ENCODE measurements at places on chromosomes 3 and 15.

DNA sequence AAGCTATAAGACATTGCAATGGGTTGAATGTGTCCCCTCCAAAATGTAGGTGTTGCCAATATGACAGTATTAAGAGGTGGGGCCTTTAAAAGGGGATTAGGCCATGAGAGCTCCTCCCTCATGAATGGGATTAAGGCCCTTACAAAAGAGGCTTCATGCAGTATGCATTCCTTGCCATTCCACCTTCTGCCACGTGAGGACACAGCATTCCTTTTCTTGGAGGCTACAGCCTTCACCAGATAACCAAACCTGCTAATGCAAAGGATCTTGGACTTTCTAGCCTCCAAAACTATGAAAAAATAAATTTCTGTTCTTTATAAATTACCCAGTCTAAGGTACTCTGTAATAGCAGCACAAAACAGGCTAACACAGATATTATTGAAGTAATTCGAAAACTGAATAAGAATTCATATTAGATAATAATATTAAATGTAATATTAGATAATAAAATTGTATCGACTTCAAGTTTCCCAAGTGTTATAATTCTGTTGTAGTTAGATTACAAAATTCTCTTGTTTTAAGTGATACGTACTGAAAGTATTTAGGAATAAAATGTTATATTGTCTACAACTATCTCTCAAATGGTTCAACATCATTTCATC is 29.4 kb upstream of the ATP8B4 start:
- DNase-seq, result no peak

DNA sequence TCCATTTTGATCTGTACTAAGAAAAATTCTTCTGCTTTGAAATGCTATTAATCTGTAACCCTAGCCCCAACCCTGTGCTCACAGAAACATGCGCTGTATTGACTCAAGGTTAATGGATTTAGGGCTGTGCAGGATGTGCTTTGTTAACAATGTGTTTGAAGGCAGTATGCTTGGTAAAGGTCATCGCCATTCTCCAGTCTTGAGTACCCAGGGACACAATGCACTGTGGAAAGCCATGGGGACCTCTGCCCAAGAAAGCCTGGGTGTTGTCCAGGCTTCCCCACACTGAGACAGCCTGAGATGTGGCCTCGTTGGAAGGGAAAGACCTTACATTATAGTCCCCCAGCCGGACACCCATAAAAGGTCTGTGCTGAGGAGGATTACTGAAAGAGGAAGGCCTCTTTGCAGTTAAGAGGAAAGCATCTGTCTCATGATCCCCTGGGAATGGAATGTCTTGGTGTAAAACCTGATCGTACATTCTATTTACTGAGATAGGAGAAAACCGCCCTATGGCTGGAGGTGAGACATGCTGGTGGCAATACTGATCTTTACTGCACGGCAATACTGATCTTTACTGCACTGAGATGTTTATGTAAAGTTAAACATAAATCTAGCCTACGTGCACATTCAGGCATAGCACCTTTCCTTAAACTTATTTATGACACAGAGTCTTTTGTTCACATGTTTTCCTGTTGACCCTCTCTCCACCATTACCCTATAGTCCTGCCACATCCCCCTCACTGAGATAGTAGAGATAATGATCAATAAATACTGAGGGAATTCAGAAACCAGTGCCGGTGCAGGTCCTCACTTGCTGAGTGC is 6.3 kb downstream of the PIGZ start:
- no peak for DNase-seq

DNA sequence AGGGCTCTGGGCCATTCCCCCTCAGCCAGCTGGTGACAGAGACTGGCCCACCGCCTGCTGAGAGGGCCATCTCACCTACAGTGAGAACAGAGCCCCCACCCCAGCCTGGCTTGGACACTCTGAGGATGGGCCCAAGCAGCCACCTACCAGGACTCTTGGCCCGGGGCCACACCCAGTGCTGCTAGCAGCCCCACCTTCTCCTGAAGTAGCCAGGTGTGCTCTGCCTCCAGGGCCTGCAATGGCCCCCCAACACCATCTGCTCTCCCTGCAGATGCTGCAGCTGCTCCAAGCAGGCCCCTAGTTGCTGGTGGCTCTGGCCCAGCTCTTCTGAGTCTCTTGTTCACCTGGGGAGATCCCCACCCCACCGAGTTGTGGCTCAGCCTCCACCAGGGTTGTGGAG is 6.8 kb upstream of the CLK3 start:
- no peak for DNase-seq

DNA sequence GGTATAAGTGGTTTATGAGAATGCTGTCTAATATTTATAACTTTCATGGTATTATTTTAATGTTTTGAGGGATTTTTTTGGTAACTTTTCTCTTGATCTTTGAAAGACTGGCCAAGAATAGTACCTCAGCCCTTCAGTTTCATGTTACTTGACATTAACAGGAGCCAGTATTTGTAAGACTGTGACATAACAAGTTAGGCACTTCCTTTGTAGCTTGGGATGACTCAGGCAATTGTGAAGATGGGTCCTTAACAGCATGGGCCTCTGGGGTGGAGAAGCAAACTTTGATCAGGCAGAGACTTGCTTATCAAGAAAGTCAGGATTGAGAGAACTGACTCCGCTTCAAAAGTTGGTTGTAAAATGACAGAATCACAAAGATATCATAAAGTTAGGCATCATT is 9.5 kb downstream of the LRRC49 start:
- no peak for DNase-seq

- no peak for DNase-seq
Measured at GRCh38 chr3:30645077-30645476, 38.7 kb downstream of the TGFBR2 start.

GRCh38 chr15:98071786-98072185 is 111.3 kb downstream of the ARRDC4 start:
- no peak for DNase-seq

DNA sequence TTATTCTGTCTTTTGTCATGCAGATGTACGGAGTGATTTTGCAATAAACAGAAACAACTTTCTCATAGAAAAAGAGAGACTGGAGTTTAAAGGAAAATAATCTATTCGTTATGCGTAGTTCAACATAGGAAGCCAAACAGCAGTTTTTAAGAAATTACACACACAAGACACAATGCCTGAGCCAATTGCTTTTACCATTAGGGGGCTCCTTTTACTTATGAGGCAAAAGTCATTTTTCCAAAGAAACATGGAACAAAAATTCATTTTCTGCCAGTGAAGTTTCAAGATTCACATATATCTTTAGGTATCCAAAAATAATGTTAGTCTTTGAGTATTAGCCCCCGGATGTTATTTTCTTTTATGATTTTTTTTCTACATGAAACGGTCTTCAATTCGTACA is 10.7 kb downstream of the CNTN6 start:
- no peak for DNase-seq

- DNase-seq, result no peak
Measured at GRCh38 chr3:56845505-56845904, 43.8 kb upstream of the ARHGEF3 start.

- no peak for DNase-seq
Measured at GRCh38 chr15:60485365-60486055, 6.6 kb upstream of the ICE2 start.

All from inflammatory macrophage treated with lipopolysaccharide for 1 hour (primary cell).